ENCODE measurements at places on chromosomes 13 and 19.

- DNase-seq = no peak
These were observed 429.0 kb downstream of the TSHZ3 start for GRCh38 chr19:30920222-30920621.

DNA sequence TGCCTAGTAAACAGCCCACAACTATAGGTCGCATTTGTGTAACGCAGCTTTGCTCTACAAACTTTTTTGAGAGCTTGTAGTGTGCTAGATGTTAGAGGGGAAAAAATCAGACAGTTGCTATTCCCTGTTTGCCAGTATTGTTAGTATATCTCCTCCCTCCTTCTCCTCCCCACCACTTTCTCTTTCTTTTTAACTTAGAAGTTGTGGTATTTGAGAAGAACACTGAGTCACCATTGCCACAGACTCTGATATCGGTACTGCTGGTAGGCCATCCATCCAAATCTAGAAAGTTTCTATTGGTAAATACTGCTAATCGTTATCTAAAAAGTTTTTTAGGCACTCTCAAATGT is 666 bp downstream of the POMP start:
- DNase-seq = no peak

- no peak for DNase-seq
These were observed 6.4 kb upstream of the DMWD start for GRCh38 chr19:45798995-45799517.

DNA sequence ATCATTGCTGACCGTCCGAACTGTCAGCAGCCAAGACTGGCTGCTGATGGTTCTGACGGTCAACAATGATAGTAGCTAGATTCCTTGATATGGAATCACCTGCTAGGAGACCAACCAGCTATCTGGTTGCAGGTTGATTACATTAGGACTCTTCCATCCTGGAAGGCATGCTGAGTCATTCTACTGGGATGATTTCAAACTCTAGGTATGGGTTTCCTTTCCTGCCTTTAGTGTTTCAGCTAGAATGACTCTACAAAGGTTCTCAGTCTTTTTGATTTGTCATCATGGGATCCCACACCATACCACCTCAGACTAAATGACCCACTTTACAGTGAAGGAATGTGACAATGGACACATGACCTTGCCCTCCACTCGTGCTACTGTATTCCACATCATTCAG is 138.1 kb upstream of the KL start:
- DNase-seq = no peak

DNA sequence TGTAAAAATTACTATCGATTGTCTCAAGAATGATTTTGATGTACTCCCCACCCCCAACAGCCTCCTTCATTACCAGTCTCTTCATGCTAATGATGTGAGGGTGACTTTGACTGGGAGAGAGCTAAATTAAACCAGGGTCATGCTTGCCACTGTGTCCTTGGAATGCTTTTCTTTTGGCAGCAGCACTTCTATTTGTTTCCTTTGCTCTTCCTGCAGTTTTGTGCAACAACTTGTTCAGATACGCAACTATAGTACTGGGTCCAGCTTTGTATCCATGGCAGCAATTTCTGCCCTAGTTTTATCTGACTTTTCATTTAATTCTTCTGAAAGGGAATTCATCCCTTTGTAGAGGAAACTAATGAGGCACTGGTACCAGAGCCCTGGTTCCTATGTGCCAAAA is 2792.1 kb downstream of the PCDH9 start:
- no peak for DNase-seq

GRCh38 chr19:35935911-35936737 is at the start of gene LRFN3:
Gene LRFN3 (plus strand): TSS chr19:35936374. CDS start chr19:35939426, 3,052 bp downstream.
- peak; percentile 63 for DNase-seq

DNA sequence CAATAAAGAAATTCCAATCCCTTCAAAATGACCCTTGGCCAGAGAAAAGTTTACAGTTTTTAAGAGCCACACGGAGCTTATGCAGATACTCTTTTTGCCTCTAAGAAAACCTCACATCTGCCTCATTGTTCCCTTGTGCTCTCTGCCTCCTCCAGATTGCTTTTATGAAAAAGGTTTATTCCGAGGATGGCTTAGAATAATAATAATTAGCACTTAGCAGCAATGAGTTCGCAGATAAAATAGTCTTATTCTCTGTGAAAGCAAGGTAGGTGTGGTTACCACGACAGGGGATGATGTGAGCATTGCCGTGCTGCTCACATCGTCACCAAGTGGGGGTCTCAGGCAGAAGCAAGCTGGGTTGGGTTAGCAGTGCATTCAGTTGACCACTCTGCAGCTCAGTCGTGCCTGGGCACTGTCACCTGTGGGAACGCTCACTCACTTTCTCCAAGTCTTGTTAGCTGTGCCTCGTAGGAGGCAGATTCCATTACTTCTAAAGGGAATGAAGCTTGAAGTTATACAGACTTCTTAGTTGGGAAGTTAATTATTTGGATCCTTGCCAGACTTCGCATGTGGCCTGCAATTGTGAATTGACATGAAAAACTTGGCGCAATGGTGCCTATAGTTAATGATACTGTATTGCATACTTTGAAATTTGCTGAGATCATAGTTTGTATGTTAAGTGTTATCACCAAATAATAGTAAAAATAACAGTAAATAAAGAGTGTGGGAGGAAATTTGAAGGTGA is 157.2 kb downstream of the MYO16 start:
- DNase-seq = no peak

DNA sequence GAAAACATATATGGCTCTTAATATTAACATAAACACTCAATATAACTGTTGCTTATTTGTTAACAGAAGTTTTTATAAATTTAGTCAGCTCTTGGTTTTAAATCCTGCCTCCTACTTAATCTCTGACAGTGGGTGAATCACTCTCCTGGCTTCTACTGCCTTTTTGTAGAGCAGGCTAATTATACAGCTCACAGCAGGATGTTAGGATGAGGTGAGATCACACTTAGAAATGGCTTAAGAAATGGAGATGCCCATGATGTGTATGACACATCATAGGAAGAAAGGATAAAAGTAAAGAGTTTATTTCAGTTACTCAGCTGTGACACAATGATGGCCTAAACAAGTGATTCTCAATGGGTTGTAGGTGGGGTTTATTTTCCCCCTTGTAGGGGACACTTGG is 345.6 kb downstream of the SPRY2 start:
- DNase-seq = no peak

- no peak for DNase-seq
These were observed 83.0 kb upstream of the TM9SF2 start for GRCh38 chr13:99418103-99418842.

- no peak for DNase-seq
These were observed 12.3 kb downstream of the SLC7A1 start for GRCh38 chr13:29583073-29583785.

- no peak for DNase-seq
These were observed 19.5 kb downstream of the NOVA2 start for GRCh38 chr19:45954156-45954555.

GRCh38 chr19:31531326-31531725 is 182.1 kb upstream of the TSHZ3 start:
- DNase-seq = no peak

Data from NCI-H187 (cell line).